ENCODE measurements at places on chromosomes 4 and X.

DNA sequence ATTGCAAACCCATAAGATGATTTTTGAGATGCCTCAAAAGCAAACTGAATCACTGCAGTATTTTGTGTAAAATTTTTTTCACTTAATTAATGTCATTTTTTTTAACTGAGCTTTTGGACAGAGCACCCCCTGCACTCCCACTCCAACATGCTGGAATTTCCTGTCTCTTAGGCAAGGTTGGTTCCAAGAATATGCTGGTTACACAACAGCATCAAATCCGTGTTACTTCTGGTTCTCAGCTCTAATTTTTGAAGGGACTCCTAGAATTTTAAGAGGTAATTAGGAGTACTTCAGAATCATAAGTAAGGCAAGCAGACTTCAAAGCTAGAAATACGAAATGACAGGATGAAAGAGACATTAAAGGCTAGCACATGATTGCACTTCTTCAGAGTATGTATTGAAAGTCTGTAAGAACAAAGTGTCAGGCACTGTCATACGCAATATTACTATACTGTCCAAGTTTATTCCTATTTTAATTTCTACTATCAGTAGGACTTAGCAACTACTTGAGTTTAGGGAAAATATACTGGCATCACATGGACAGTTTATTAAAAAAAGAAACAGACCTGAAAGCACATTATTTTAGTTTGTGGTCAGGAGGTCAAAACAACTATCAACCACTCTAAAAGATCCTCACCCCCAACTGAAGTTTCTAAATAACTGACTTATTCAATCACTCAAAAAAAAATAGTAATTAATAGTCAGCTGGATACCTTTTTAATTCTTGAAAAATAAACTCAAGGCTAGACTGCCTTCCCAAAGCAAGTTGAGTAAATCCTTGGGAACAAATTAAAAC lies 1.6 kb upstream of the JCHAIN start:
- DNase-seq, result no peak

GRCh38 chr4:25107827-25108516 lies 52.3 kb downstream of the SEPSECS start:
- DNase-seq, result no peak

GRCh38 chrX:45803383-45803921 lies 602.8 kb upstream of the DIPK2B start:
- no peak for DNase-seq

- DNase-seq, result no peak
Observed at GRCh38 chr4:89658701-89659024, 178.3 kb downstream of the SNCA start.

- no peak for DNase-seq
Observed at GRCh38 chr4:23006756-23007155, 314.0 kb downstream of the GBA3 start.

DNA sequence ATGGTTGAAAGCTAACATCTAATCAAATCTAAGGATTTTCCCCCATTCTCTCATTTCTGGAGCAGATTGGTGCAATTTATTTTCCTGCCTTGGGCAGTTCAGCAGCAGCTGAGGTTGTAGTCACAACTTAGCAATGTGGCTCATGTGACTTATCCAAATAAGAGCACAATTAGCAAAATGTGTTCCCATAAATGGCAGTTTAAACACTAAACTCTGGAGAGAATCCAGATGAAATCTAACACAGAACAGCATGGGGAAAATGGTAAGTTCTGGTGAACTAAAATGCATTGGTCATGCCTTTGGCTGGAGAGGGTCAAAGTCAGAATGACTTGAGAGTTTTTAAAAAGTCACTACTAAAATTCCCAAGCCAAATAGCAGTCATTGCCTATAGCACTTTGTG lies 422.6 kb upstream of the DIPK2B start:
- no peak for DNase-seq

- peak; percentile 71 for DNase-seq
Observed at GRCh38 chr4:67934628-67935027, 28.7 kb downstream of the TMPRSS11A start.

DNA sequence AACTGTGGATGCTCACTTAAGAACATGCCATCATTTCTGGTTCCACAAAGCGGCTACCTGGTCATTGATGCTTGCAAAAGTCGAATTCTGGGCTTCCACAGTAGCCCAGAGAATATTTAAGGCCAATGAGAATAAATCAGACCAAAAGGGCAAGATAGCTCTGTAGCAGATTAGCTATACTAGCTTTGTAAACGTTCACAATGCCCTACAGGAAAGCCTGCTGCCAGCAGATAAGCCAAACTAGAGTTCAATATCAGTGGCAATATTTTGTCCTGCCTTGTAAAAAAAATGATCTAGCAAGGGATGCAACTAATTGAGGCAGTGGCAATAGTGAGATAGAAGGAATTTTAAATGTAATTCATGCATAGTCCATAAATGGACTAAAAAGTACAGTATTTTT lies 387.7 kb upstream of the TEX13C start:
- DNase-seq, result no peak

DNA sequence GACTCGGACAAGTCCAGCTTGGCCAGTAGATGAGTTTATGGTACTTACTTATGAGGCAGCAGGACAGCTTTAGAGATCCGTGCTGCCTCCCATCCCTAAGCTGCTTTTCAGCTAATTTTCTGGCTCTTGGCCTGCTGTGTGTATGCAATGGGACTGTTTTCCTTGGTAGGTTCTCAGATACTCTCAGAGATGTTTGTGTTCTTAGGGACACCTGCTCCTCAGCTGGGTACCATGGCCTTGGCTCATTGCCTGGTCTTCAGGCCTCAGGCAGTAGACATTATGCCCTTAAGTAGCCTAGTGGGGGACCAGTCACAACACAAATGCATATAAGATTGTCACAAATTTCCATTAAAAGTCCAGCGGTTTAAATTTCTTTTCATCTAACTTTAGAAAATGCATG lies 688.0 kb downstream of the PCDH7 start:
- no peak for DNase-seq

- no peak for DNase-seq
Observed at GRCh38 chrX:13985697-13986435, 43.8 kb downstream of the GEMIN8 start.

All from RPMI8226 (cell line).